ENCODE measurements at places on chromosomes 2 and 18. TPM values are rescaled to one million over a fixed set of nuclear protein-coding genes. Genes with fewer than 3 reads are reported as not detected.

Gene TWIST2
- 18.6 TPM for total RNA-seq

Gene TCF7L1
- total RNA-seq, result 48.3 TPM

Gene PLGLB1
- total RNA-seq, result 8.4 TPM

GRCh38 chr2:109611467-109612095 lies 2.2 kb downstream of the SEPTIN10 start:
- no peak for DNase-seq

DNA sequence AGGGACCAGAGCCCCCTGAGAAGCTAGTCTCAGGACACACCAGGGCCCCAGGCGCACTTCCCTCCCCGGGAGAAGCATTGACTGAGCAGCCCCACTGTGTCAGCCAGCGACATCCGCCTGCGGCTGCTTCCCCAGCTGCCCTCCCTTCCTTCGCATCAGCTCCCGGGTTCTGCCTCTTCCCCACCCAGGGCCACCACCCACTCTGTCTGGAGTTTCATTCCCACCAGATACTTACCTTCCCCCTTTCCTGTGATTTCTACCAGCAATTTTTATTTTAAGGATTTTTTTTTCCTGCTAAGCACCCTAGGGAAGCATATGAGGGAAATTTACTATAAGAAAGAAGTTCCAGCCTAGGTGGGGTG lies 99.2 kb downstream of the SMAD7 start:
- no peak for DNase-seq

DNA sequence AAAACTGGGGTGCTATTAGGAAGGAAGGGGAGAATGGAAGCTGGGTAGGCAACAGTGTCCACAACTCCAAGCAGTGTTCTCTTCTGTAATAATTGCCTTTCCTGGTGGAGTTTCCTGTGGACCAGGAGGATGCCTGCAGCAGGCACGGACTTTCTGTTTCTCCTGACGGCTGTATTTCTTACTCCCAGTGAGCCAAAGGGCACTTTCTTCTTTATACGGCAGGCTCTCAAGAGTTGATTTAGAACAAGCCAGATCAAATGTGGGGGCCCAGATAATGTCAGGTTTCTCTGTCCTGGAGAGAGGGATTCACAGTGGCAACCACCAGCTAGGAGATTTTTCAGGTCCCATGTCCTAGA lies 13.0 kb upstream of the PROC start:
- DNase-seq, result no peak

DNA sequence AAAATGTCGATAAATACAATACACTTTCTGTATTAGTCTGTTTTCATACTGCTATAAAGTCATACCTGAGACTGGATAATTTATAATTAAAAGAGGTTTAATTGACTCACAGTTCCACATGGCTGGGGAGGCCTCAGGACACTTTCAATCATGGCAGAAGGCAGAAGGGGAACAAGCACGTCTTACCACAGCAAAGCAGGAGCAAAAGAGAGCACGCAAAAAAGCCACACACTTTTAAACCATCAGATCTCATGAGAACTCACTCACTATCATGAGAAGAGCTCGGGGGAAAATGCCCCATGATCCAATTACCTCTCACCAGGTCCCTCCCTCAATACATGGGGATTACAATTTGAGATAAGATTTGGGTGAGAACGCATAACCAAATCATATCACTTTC lies 256.7 kb downstream of the ANAPC1 start:
- DNase-seq, result no peak

- DNase-seq, result no peak
Observed at GRCh38 chr2:37338933-37339332, 5.5 kb upstream of the QPCT start.

DNA sequence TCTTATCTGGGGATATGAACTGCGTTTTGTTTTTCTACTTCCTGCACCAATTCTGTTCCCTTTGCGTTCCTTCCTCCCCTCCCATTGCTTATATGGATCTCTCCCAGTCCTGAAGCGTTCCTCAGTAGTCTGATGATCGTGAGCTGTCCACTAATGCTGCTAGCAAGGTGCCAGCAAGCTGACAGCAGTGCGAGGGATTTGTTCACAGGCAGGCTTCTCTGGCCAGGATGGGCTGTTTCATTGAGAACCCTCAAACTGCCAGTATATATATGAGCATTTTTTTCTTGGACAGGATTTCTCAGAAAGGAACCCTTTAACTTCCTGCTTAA lies 40.1 kb downstream of the GTF3C3 start:
- DNase-seq, result no peak

All from mesothelial cell of epicardium (in vitro differentiated cells).